Cortex of kidney (tissue), 1 donor: ENCODE measurements at places on chromosomes 5 and 9.

GRCh38 chr5:91706785-91707520 lies 323.8 kb upstream of the ARRDC3 start:
- DNase-seq, result no peak

- no peak for DNase-seq
Observed at GRCh38 chr9:116355153-116355921, 201.7 kb downstream of the PAPPA start.

DNA sequence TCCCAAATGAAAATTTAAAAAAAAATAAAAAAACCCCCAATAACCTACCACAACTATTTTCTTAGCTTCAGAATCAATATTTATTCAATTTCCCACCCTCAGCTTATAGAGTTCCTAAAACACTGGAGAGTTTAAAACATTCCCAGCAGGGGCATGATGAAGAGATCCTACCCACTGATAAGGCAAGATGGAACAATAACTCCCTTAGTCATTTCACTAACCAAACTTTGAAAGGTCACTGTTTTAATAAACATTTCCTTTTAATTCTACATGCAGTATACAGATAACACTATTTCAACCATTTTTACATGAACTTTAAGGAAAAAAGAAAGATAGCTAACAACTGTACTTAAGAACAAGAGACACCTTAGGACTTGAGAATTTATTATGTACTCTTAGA lies 34.9 kb upstream of the ACOT12 start:
- no peak for DNase-seq

DNA sequence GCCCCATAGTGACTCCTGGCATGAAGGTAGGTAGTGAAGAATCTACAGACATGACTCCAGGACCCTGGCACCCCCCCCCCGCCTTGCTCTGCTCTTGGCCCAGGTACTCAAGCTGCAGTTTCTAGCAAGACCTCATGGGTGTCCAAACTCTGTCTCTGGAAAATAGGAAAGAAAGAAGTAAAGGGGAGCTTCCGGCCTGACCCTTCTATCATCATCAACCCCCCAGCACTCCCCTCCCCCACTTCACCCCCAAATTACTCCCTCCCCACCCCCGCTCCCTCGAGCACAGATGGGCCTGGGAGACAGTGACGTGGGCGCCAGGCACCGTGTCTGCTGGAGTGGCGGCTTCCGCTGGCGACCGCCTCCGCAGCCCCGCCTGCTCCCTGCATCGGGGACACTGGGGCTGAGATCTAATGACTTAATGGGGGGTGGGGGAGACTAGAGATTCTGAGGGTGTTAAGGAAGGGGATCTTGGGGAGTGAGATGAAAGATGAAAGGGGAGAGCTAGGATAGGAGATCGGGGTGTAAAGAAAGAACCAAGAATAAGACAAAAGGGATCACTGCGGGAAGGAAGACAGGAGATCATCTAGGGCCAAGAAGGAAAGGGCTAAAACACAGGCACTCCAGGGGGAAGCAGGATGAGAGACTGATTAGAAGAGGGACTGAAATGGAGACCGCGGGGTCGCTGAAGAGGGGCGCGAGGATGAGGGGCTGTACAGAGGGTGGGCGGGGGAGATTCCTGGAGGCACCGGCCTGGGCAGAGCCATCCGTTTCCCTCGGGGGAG lies 1.1 kb upstream of the DNAJB5 start:
- DNase-seq, result no peak

DNA sequence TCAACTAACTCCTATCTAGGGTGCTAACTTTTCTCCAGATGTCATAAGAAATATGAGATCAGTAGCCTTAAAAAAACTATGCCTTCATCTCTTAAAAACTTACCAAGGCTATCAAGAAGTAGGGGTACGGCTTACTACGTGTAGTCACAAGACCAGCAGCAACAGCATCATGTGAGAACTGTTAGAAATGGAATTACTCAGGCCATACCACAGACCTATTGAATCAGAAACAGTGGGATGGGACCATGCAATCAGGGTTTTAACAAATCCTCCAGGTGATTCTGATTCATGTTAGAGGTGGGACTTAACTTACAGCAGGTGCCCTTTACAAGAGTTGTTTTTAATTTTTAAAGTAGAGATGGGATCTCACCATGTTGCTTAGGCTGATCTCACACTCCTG lies 4.6 kb downstream of the IFNE start:
- DNase-seq, result no peak
